Fibroblast of the aortic adventitia (primary cell): ENCODE measurements at places on chromosomes 5 and 9. TPM values are rescaled to one million over a fixed set of nuclear protein-coding genes. Genes with fewer than 3 reads are reported as not detected.

OTP gene
- not detected in 2 replicates for total RNA-seq

PCDHGB7 gene
- 16.7 and 22.1 TPM in 2 replicates for total RNA-seq

PCDHA9 gene
- total RNA-seq: under 0.01 and 0.49 TPM in 2 replicates

DNA sequence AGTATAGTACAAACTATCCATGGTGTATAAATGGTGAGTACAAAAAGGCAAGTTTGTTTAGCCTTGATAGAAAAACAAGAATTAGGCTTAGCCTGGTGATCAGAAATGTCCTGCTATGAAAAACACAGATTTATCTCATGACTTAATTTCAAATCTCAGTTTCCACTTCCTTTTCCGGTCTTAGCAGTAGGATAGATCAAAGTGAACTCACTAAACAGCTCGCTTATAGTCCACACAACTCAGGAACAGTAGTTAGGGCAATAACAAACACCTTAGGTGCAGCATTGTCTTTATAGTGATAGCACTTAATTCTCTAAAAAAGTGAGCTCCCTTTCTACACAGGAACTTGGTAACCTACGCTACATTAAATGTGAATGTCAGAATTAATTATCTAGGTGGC lies 11.4 kb downstream of the GOLGA1 start:
- no peak for DNase-seq

DNA sequence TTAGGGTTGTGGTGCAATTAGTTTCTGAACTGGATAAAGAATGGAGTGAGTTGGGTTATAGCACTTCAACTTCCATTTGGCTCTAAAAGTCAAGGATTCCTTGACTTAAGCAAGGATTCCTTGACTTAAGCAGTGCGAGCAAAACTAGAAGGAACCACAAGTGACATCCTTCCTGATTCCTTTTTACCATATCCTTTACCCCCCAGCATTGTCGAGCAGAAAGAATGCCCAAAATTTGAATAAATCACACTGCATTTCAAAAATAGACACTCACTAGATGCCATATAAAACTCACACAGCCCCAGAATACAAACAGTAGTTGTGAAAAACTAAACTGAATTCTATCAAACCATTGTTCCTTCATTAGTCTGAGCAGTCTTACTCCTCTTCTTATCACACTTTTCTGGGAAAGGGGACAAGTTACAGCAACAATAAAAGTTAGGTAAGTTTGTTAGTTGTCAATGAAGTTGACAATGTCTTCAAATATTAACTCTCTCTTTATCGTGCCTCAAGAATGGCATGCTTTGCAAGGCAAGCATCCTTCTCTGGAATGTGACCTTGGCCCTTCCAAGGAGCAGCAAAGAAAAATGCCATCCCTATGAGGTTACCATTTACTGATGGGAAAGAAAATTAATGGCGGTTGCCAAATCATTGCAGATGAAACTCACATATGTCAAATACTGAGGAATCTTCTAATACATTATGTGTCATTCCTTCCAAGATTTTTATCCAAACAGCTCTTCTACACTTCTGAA lies 273.3 kb upstream of the ANKRD55 start:
- no peak for DNase-seq

GRCh38 chr5:109936996-109937395 lies 247.3 kb downstream of the MAN2A1 start:
- DNase-seq: no peak

DNA sequence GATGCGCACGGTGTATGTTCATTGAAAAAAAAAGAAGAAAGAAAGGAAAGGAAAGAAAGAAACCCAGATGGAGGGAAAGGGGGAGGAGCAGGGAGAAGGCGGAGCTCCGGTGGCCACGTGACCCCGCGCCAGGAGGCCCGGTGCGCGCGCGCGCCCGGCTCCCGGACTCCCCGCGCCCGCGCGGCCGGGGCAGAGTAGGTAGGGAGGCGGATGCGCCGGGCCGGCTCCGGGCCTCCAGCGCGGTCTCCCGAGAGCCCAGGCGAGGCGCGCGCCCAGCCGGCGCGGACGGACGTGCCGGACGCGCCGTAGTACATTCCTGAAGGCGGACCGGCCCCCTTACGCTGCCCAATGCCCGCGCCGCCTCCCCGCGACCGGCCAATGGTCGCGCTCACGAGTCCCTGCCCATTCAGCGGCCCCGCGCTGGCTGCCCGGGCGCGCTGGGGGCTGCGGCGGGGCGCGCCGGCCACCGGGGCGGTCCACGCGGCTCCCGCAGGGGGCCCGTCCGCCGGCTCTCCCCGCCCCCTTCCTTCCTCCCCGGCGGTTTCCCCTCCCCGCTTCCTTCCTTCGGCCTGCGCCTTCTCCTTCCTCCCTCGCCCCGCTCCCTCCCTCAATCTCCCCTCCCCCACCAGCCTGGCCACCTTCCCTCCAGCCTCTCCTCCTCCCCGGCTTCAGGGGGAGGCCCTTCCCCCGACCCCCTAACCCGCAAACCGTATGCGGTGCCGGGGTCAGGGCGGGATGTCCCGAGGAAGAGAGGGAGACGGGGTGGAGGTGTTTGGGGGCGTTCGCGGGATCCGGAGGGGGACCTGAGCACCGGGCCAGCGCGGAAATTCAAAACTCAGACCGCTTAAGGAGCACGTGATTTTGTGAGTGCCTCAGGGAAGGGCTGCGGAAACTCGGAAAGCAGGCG lies 5.8 kb downstream of the PTCH1 start:
- DNase-seq: peak; percentile 92

DNA sequence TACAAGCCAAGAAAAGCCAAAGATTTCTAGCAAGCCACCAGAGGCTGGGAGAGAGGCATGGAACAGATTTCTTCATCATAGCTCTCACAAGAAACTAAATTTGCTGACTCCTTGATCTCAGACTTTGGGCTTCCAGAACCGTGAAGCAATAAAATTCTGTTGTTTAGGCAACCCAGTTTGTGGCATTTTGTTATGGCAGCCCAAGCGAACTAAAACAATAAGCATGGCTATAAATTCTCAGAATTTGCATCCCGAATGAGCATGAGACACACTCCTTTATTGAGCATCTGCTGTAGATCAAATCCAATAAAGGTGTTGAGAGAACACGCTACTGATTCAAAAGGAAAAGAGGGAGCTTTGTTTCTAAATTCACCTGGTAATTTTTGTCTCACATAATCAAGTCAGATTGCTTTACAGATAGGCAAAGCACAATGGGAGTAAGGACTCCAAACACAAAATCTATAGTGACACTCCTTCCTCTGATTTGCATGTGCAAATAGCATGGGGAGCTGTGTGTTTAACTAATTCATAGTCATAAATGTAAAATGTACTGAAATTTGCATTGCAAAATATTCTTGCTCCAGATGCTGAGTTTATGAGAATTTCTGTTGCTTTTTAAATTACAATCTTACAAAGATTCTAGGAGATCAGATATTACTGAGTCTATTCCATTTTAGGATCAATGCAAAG lies 308.7 kb downstream of the MED10 start:
- DNase-seq: no peak

- DNase-seq: no peak
Measured at GRCh38 chr5:91562922-91563321, 179.8 kb upstream of the ARRDC3 start.

DNA sequence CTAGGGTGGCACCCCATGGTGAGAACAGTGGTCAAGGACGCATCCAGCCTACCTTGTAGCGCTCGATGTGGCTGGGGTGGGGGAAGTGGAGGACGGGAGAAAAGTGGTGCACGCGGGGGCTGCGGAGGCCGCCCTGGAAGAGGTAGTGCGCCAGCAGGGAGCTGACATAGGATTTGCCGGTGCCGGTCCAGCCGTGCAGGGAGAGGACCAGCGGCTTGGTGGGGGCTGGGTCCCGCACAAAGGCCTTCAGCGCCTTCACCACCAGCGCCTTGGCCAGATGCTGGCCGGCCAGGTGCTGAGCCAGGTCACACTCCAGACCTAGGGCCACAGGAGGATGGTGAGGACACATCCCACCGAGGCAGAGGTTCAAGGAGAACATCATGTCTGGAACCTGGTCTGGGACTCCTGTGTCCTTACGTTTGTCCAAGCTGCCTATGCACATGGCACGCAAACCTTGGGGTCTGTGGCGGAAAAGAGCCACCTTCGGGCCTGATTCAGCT lies 797 bp downstream of the TOR2A start:
- DNase-seq: no peak

- peak; percentile 63 for DNase-seq
Measured at GRCh38 chr9:88988796-88989641, 2.2 kb upstream of the S1PR3 start.

GRCh38 chr5:130708754-130709153 lies 456.3 kb downstream of the HINT1 start:
- no peak for DNase-seq

GRCh38 chr9:86126998-86127972 lies 27.9 kb upstream of the GOLM1 start:
- DNase-seq: peak; percentile 86

- peak; percentile 70 for DNase-seq
Measured at GRCh38 chr5:102971676-102972293, 148.2 kb downstream of the GIN1 start.

DNA sequence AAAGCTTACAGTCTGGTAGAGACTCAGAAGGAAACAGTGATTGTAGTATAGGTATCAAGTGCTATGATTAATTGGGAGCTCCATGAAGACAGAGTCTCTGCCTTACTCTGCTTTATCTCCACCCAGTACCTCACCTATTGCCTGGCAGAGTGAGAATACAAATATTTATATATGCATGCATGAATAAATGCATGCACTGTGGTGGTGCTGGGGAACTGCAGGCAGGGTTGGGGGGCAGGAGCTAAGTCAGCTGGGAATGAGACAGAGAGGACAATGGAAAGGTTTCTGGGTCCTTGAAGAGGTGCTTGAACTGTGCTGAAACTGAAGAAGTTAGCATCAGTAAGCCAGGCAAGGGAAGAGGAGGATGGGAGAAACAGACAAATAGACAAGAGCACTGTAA lies 80.8 kb upstream of the PPP2R2B start:
- no peak for DNase-seq

DNA sequence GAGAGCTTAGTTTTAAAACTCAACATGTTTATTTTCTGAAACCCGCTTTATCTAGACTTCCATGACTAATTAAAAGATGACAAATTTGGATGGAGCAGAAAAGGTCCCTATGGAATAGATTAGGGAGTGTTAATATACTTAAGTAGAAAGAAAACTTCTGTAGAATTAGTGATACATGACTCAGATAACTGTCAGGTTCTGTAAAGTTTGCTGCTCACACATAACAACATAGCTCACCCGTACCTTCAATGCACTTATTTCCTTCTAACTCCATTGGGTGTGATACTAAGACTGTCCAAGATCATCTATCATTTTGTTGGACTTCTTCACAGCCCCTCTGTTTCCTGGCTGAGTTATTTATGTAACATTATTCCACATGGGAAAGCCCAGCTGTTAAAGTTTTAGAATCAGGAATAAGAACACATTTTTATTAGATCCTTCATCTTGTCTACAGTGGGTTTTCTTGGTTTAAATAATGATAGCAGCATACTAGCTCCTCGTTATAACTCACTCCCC lies 27.8 kb downstream of the TMEM167A start:
- DNase-seq: peak; percentile 31

GRCh38 chr5:136905571-136905970 lies 540.2 kb upstream of the TRPC7 start:
- DNase-seq: no peak

DNA sequence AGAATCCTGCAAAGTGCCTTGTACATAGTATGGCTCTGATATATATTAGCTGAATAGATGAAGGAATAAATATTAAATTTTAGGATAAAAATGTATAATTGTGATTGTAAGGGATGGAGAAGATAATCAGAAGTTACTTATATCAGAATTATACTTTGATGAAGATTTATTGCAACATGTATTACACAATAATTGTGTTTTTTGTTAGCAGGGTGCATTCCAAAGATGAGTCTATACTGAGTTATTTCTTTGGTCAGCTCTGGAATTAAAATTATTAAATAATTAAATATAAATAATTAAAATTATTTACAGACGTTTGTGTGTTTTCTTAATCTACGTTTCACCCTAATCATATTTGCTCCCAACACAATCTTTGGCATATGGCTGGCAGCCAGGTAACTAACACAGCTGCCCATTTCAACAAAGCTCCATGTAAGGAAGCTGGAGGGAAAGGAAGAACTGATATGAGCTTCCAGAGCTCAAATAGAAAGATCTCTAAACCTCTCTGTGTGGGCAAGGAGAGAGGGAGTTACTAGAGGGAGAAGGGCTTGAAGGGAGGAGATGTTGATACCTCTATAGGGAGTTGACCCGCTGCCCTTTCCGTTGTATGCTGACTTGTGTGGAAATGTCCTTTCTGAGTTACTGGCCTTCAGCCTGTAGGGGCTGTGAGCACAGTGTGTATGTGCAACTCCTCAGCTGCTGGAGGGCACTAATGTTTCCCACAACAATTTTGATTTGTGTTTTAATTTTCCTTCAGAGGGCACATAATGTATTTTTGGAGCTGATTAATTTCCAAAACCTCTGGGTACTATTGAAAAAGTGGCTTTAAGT lies 403.4 kb downstream of the MAN2A1 start:
- DNase-seq: no peak

- no peak for DNase-seq
Measured at GRCh38 chr5:84634256-84634655, 249.6 kb upstream of the EDIL3 start.

DNA sequence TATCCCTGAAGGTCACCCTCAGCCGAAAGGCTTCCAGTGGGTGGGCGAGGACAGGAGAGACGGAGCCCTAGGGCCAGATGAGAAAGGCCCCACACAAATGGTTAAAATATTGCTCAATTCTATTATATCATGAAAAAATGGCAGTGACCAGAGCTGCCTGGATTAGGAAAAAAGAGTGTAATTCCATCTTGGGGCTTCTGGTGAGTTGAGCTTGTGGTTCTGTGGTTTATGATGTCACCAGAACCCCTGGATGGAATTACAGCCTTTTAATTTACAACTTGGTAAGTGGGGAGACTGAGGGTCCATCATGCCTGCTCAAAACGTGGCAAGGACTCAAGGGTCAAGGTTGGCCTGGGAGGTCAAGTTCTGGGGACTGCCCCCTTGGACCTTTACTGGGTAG lies 55.5 kb upstream of the STC2 start:
- DNase-seq: no peak

GRCh38 chr9:99850736-99851499 lies 29.2 kb downstream of the NR4A3 start:
- DNase-seq: no peak

DNA sequence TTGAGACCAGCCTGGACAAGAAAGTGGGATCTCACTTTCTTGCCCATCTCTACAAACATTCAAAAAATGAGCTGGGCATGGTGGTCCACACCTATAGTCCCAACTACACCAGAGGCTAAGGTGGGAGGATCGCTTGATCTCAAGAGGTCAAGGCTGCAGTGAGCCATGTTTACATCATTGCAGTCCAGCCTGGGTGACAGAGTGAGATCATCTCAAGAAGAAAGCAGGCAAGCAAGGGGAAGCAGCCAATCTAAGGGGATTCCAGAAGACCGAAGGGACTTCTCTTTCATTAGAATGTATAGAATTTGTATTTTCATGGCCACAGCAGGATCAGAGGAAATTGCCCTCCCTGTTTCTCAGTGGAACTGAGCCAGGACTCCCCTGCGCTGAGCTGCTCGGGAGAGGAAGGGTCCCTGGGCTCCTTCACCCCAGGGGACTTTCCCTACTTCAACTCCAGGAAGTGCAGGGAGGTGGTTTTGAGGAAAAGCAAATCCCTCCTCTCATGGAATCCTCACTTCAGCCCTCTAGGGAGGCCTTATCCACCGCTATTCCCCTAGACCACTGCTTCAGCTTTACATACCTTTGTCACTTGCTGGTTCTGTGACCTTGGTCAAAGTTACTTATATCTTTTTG lies 12.1 kb downstream of the WWC1 start:
- DNase-seq: no peak
